ENCODE measurements at places on chromosomes 2 and 18.

DNA sequence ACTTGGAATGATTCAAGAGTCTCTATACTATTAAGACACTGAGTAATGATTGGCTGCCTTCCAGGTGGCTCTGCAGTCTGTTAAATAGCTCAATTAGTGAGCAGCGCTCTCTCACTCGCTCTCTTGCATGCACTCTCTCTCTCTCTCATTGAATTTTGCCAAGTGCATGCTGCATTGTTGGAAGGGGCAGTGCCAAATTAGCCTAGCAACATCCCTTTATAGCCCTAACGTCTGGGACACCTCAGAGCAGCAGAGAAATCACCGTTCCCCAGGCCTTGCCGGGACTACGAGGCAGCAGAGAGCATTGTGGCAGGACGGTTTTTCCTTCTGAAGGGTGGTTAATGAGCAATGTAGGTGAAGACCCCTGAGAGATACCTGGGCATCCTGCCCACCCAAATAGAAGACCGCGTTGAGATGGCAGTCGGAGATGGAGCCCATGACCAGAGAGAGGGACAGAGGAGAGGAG is 447.6 kb upstream of the POU3F3 start:
- DNase-seq: no peak

DNA sequence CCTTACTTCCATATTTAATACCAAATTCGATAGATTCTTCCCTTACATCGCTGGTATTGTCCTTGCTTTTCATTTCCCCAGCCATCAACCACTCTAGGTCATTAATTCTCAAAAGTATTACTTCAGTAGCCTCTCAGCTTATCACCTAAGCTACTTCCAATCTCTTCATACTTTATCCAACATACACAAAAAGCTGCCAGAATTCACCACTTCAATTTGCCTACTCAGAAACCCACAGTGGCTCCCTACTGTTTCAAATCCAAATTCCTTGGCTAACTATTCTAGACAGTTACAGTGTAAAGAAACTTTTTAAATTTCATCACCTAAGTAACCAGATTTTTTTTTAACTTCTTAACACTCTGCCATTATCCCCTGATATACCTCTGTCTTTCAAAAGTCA is 4.7 kb downstream of the SLC25A12 start:
- DNase-seq: no peak

- DNase-seq: peak; percentile 95
Observed at GRCh38 chr2:65366595-65367125, 65.7 kb downstream of the SPRED2 start.

- DNase-seq: no peak
Observed at GRCh38 chr2:17195016-17195415, 323.2 kb downstream of the RAD51AP2 start.

- DNase-seq: no peak
Observed at GRCh38 chr2:95379371-95379831, 23.1 kb upstream of the FAHD2A start.

GRCh38 chr18:7725897-7726296 is 158.8 kb downstream of the PTPRM start:
- no peak for DNase-seq

- peak; percentile 69 for DNase-seq
Observed at GRCh38 chr2:238158509-238159070, at the start of gene ERFE. ERFE (plus strand) TSS chr2:238158970; CDS start chr2:238159008, 38 bp downstream.

DNA sequence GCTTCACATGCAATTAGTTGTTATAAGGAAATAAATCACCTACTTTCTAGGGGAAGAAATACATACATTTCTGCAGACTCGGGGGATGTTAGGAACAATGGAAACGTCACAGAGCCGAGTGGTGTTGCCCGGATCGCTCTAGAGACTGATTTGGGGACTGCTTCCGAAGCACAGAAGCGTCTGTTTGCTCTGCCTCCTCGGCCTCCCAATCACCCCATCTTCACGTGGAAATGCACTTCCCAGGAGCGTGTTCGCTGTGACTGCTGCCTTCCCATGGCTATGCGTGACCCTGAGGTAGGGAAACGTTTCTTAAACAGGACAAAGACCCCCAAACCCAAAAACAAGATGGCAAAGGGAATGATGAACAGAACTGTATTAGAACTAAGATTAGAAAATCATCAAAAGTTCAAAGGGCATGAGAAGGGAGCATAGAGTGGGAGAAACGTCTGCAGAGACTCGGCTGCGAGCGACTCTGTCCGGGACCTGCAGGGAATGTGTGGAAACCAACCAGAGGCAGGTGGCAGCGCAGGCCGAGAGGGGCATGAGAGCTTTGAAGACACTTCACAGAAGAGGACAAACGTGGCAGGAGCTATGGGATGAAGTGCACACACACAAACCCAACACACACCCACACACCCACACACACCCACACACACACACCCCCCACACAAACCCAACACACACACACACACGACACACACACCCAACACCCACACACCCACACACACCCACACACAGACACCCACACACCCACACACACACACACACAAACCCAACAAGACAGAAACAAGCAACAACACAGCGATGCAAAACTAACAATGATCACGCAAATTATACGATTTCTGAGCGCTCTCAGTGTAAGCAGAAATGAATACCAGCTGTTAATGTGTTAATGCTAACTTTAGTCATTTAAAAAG is 41.3 kb downstream of the RTP5 start:
- DNase-seq: no peak

- no peak for DNase-seq
Observed at GRCh38 chr2:215052404-215052803, 86.0 kb downstream of the ABCA12 start.

GRCh38 chr2:135494503-135494902 is 36.5 kb downstream of the ZRANB3 start:
- no peak for DNase-seq

- no peak for DNase-seq
Observed at GRCh38 chr2:29589440-29590103, 331.8 kb downstream of the ALK start.

DNA sequence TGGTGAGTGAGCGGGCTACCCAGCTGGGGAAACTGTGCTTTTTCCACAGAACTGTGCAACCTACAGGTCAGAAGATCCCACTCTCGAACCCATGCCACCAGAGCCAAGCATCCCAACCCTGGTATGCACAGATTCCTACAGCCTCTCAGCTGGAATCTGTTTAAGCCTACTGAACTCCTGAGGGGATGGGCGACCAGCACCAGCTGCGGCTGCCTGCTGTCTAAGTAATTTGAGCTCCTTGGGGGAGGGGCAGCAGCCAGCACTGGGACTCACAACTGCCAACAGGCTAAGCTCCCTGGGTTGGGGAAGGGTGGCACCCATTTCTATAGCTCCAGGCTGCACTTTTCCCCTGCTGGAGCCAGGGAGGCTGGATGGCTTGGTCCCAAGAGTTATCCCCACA is 11.8 kb downstream of the CYP27C1 start:
- no peak for DNase-seq

DNA sequence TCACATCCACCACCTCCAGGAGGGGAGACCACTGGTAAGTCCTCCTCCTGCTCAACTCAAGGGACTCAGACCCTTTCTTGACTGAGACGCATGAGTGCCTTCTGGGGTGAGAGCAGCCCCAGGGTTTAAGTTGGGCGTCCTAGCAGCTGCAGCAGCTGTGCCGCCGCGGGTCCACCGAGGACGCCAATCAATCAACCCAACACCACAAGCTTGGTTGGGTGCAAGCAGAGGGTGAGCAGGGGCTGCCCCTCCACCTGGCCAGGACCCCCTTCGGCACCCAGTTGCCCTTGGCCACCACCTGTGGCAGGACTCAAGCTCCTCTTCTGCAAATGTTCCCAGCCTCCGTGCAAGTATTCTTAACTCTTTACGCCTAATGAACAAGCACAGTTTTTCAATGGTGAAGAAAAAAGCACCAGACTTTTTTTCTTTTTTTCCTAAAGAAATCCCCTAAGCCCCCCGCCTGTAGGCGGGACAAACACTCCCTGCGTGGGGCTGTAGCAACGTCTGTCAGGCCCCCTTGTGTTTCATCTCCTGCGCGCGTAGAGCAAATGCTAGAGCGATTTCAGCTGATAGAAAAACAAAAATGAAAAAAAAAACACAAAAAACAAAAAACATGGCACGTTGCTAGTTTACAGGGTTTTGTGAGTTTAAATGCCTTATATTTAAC is 197.1 kb downstream of the LOXHD1 start:
- no peak for DNase-seq

DNA sequence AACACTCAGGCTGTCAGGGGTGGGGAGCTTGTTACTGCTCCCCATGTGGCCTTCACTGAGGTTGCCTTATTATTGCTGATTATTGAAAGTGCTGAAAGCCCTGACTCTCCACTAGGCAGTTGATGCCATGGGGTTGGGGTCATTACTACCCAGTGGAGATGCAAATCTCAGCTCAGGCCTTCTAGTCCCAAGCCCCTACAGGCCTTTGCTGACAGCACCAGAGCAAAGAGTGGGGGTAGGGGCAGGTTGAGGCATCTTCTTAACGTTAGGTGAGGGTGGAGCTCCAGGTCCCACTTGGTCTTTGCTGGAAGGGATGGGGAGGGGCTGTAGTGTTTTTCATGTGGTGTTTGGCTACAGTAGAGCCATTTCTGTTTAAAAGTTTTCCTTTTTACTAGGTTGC is 104.5 kb downstream of the UXS1 start:
- DNase-seq: no peak

DNA sequence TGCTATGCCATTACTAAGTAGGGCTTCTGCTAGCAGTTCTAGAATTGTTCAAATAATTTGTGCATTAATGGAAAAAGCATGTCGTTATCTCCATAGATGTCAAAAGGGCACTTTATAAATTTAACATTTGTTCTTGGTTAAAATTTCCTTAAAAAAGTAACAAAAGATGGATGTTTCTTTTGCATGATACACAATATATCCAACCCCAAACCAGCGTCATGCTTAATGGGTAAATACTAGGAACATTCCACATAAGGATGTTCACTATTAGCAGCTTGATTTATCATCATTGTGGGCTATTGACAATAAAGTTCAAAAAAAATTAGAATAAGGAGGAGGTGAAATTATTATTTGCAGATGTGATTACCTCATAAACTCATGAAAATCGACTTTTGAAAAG is 79.7 kb downstream of the GREB1L start:
- DNase-seq: no peak

DNA sequence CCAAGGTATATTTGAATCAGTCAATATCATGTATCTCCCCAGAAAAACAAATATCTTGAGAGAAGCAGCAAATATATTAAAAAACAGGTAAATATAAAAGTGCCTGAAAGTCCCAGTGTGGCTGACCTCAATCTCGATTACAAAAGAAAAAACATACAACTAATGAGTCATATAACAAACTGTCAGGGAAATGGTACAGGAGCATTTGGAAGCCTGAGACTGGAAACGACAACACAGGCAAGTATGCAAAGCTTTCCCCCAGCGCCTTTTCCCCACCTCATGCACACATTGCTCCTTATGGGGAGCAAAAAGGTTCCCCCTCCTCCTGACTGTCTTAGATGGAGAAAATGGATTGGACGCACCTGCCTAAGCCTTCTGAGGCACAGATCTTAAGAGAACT is 230.7 kb downstream of the TMX3 start:
- no peak for DNase-seq

DNA sequence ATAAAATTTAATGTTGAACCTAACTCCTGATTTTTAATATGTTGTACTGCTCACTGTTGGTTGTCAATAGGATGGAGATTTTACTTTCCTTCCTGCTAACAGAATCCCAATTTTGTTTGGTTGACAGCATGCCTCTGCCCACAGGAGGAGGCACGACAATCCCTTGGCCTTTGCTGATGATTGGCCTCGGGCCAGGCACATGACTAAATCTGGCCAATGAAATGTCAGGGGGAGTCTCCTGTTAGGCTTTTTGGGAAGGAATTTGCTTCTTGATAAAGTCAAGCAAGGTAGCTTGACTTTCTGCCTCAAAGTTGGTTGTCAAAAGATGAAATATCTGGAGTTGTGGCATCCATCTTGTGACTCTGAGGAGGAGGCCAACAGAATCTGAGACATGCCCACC is 6.8 kb upstream of the TGFA start:
- DNase-seq: no peak

GRCh38 chr2:145935016-145935415 is 1415.1 kb upstream of the ZEB2 start:
- no peak for DNase-seq

DNA sequence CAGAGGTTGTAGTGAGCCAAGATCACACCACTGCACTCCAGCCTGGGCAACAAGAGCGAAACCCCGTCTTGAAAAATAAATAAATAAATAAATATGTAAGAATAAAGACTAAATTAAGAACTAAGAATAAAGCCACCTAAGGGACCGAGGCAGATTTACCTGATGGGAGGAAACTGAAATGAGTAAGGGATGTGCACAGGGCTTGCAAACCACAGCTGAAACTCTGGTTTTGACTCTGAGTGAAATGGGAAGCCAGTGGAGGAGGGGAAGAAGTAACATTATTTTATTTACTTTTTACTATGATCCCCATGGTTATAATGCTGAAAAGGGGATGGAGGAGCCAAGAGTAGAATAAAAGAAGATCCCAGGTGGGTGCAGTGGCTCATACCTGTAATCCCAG is 107.3 kb downstream of the CABYR start:
- DNase-seq: no peak

DNA sequence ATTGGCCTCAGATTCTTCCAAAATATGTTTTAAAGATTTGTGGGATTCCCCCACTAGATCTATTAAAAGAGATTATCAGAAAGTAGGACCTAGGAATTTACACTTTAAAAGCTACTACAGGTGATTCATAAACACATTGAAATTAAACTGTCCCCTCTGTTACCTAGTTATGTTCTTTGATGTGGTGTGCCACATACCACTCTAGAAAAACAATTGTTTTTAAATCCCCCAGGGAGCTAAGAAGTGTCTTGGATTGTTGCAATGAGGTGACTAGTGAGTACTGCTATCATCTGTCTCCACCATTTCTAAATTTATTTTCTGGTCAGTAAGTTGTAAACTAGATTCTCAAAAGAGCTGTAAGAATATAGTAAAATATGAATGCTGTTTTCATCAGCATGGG is 214.5 kb upstream of the DOK6 start:
- no peak for DNase-seq

DNA sequence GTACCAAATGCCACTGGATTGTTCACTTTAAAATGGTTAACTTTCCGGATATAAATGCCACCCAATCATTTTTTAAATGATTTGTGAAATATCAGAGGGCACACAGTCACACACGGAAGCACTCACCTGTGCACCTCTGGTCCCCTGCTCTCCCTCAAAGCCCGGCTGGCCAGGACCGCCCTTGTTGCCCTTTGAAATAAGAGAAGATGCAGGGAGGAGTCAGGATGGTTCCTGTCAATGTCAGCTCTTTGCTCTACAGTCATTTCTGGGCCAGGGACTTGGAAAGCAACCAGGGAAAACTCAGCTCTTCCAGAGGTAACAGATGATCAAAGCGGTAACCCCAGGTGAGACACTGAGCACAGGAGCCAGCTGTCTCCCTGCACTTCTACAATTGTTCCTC is 60.7 kb downstream of the COL6A3 start:
- DNase-seq: no peak

GRCh38 chr2:127003070-127003800 is 103.7 kb downstream of the BIN1 start:
- no peak for DNase-seq

Data from ACHN (cell line).